Smooth muscle cell of the pulmonary artery (primary cell): ENCODE measurements at places on chromosomes 1 and 21. TPM values are rescaled to one million over a fixed set of nuclear protein-coding genes. Genes with fewer than 3 reads are reported as not detected.

Gene ATP5IF1
- 78.8 and 81.8 TPM in 2 replicates for total RNA-seq

Gene OLIG2
- not detected in 2 replicates for total RNA-seq

Gene SPRR1A
- total RNA-seq = not detected in 2 replicates

Gene S100A9
- 0.56 TPM in 1 of 2 replicates, not detected in the other for total RNA-seq

Gene CCDC190
- 1.3 and 1.8 TPM in 2 replicates for total RNA-seq

Gene ILDR2
- 0.13 TPM in 1 of 2 replicates, not detected in the other for total RNA-seq

Gene DNALI1
- total RNA-seq = 3.9 TPM in 2 replicates

Gene ETNK2
- total RNA-seq = 0.78 and 1.5 TPM in 2 replicates

Gene ST6GALNAC5
- 0.83 and 4.8 TPM in 2 replicates for total RNA-seq

Gene ANKRD35
- total RNA-seq = 1.8 and 2.5 TPM in 2 replicates

Gene CD48
- not detected in 2 replicates for total RNA-seq

Gene PIGP
- total RNA-seq = 7.2 and 12.6 TPM in 2 replicates

Gene DYNLT4
- total RNA-seq = 0.17 TPM in 1 of 2 replicates, not detected in the other

Gene RGSL1
- not detected in 2 replicates for total RNA-seq

Gene SH2D1B
- not detected in 2 replicates for total RNA-seq

Gene RGS13
- not detected in 2 replicates for total RNA-seq

Gene PFKL
- total RNA-seq = 354 and 423 TPM in 2 replicates

Gene RAB3B
- 28.3 and 37.1 TPM in 2 replicates for total RNA-seq

Gene OR14C36
- not detected in 2 replicates for total RNA-seq

Gene CD46
- 136 and 165 TPM in 2 replicates for total RNA-seq

Gene RNU1-2
- under 0.01 TPM in 2 replicates for total RNA-seq

Gene ACTN2
- total RNA-seq = 0.53 and 1.0 TPM in 2 replicates

Gene IL20
- total RNA-seq = not detected in 2 replicates

Gene RIPPLY3
- not detected in 2 replicates for total RNA-seq

Gene DENND2C
- total RNA-seq = 2.0 and 3.0 TPM in 2 replicates

Gene LORICRIN
- total RNA-seq = not detected in 2 replicates

Gene MFAP2
- 13.0 and 39.9 TPM in 2 replicates for total RNA-seq

Gene AQP10
- total RNA-seq = 0.07 and 0.13 TPM in 2 replicates

Gene LRRC42
- total RNA-seq = 30.9 and 34.6 TPM in 2 replicates

Gene RPTN
- not detected in 2 replicates for total RNA-seq

Gene FBXO42
- total RNA-seq = 17.8 and 18.1 TPM in 2 replicates

Gene RNU1-1
- total RNA-seq = under 0.01 TPM in 2 replicates
